ENCODE measurements at places on chromosomes 6 and 20.

DNA sequence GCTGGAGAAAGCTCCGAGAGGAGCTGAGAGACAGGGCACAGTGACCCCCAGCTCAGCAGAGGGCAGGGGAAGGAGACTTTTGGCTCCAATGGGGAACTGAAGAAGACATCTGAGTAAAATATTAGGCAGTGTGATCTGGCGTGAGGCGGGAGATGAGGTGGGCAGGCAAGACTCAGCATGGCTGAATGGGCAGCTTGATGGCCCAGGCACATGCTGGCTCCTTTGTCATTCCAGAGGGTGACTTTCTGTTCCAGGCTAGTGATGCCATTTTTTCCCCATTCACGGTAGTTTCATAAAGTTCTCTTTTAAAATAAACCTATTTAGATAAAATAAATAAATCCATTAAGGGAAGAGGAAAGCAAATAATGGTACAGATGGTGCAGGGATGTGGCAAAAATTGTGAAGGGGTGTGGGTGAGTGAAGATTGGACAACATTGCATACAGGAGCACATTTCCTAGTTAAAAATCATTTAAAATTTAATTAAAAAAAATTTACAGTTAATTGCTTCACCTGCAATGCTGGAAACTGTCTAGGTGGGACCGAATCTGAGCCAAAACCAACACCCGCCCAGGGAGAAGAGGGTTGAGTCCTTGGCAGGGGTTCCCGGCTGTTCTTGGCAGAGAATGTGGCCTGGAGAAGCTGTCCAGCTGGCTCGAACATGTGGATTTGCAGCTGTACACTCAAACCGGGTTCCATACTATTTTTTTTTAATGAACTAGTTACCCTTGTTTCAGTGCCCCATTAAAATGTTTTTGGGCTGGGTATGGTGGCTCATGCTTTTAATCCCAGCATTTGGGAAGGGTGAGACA lies 41.7 kb upstream of the PRELID3B start:
- DNase-seq, result no peak

GRCh38 chr6:150787429-150787828 lies 78.1 kb upstream of the MTHFD1L start:
- no peak for DNase-seq

DNA sequence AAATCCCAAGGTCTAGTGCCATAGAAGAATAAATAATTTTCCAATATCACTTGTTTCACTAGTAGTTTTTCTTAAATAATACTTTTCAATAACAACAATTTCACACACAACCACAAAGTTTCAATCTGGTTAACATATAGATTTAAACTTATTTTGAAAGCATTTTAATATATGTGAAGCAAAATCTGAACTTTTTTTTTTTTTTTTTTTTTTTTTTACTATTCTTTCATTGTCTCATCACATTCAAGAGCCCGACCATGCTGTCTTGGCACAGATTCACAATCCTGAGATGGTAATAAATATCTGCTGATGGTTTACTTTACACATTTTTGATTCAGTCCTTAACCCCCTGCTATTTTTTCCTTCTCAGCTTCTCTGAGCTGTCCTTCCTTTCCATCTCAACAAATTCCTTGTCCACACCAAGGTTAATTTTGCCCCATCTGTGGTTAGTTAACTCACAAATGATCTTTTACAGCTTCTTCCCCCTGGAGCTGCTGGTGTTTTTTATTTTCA lies 262.8 kb downstream of the TMEM242 start:
- no peak for DNase-seq

- no peak for DNase-seq
These were observed 186.2 kb upstream of the PMEPA1 start for GRCh38 chr20:57896017-57896416.

DNA sequence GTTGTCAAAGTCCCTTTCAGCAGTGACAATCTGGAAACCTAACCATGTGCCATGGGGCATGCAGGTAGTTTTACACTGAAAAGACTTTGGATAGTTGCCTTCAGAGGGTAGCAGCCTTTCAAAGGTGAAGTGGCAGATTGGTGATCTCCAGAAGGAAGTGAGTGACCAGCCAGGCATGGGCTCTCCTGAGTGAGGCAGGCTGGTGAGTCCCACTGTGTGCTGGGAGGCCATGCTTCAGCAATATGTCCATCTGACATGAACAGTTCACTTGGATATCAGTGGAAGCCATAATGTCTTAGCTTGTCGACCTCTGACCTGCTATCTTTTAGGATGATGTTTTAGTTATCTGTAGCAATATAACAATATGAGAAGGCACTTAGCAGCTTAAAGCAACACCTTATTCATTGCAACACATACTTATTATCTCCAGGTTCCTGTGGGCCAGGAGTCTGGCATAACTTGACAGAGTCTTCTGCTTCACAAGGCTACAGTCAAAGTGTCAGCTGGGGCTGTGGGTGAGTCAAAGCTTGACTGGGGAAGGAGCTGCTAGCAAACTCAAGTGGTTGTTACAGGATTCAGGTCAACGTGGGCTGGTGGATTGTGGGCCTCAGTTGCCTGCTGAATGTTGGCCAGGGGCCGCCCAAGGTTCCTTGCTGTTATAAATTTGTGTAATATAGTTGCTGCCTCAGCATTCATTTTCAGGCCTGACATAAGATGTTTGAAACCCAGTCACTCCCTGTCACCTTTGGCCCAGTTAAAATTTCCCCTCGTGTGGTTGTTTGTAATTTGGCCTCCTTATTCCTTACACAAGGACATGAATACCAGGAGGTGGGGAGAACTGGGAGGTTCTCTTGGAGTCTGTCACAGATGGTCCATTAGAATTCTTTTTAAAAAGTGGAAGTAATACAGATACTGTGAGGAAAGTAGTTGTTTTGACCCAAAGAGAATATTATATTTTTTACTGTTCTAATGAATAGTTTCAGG lies 100.2 kb downstream of the UST start:
- DNase-seq, result no peak

GRCh38 chr6:27133281-27134227 lies 113.9 kb upstream of the PRSS16 start:
- DNase-seq, result no peak

- no peak for DNase-seq
These were observed 51.0 kb upstream of the CEP162 start for GRCh38 chr6:84278321-84278998.

- peak; percentile 0 for DNase-seq
These were observed 179.1 kb upstream of the EYA4 start for GRCh38 chr6:133062077-133062476.

DNA sequence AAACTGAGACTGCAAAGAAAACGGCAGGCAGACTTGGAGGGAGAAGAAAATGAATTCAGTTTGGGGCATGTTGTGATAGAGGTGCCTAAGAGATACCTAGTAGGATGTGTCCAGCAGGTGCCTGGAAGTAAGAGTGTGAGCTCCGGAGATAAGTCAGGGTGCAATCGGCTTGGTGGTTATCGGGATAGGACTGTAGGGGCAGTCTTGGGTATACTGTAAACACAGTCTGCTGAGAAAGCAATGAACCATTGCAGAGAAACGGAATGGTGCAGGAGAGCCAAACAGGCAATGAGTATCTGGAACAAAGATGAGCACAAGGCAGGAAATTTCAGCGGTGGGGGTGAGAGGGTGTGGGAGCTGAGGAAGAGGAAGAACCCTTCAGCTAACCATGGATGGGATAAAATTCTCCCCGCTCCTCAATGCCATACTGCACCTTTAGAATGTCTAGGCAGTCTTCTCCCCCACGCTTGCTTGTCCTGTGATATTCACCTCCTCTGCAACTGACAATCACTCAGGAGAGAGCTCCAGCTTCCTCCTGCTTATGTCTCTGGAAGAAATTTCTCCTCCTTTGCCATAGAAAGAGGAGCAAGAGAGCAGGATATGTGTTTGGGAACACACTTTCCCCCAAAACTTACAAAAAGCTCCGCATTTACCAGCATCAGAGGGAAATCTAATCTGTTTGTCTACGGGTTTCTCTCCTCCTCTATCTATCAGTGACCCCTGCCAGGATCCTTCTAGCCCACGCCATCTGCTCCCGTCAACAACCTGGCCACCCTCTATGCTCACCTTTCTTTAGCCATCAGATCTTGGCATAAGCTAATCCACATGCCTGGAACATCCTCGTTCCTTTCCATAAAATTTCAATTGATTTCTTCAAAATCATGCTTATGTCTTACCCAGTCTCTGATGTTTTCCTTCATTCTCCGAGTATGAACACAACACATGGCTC lies 381.7 kb upstream of the JARID2 start:
- no peak for DNase-seq

- DNase-seq, result no peak
These were observed 39.0 kb upstream of the ECHDC1 start for GRCh38 chr6:127382413-127382812.

GRCh38 chr20:57953638-57954037 lies 243.8 kb upstream of the PMEPA1 start:
- no peak for DNase-seq

DNA sequence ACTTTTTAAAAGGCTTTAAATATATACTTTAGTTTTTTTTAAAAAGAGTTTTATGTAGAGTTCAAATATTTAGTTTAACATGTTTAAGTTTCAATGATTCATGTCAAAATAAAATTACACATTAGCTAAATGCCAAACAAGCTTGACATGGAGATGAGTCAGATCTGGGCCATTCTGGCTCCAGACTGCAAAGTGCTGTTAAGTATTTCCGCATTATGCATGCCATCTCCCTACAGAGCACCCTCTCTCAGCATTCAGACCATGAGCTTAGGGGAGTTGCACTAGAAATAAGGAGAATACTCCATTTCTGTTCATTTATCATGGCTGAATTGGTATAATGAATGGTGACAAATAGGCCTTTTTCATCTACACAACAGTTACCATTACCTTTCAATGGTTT lies 21.5 kb upstream of the HS3ST5 start:
- DNase-seq, result no peak

DNA sequence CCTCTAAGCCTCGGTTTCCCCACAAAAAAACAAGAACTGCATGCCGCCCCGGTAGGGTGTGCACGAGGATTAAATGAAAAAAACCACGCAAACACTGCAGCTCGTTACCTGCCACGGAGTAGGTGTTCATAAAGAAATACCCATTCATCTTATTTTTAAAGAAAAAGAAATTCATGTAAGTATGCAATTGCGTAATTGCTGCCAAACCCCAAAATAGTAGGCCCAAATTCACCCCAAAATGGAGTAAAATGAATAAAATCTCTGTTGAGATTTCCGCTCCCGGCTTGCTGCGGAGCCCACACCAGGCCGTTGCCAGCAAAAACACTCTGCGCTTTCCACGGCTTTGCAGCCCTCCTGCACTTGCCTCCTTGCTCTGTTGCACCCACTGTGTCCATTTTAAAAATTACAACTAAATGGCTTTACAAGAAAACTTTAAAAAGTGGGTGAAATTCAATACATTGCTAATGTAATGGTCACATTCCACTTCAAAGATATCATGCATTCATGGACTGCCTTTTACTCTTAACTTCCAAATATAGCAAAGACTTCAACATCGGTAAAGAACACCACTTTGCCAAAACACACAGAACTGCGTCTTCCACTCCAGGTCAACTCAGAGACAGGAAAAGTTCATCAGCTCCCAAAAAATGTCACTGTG lies 125.0 kb downstream of the ZMYND8 start:
- DNase-seq, result peak; percentile 4

- DNase-seq, result no peak
These were observed 40.5 kb downstream of the KCNQ2 start for GRCh38 chr20:63431944-63432343.

- no peak for DNase-seq
These were observed 18.1 kb downstream of the C6orf132 start for GRCh38 chr6:42124223-42124836.

DNA sequence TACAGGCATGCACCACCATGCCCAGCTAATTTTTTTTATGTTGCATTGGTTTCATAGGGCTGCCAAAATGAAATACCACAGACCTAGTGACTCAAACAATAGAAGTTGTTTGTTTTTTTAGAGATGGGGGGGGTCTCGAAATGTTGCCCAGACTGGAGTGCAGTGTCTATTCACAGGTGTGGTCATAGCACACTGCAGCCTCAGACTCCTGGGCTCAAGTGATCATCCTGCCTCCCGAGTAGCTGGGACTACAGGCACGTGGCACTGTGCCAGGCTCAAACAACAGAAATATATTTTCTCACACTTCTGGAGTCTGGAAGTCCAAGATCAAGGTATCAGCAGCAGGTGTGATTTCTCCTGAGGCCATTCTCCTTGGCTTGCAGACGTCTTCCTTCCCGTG lies 6.6 kb upstream of the SLC16A10 start:
- DNase-seq, result no peak

GRCh38 chr6:137759624-137760023 lies 107.4 kb upstream of the TNFAIP3 start:
- DNase-seq, result no peak

DNA sequence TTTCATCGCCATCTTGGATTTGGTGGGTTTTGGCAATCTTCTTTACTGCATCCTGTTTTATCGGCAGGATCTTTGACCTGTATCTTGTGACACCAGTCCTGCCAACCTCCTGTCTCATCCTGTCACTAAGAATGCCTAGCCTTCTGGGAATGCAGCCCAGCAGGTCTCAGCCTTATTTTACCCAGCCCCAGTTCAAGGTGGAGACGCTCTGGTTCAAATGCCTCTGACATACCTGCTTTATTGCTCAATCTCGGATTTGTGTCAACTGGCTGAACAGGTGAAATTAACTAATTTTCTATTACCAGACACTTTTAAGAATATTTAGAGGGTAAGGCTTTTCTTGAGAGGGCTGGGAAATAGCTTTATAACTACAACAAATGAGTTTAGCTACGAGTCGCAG lies 102.5 kb downstream of the SASH1 start:
- DNase-seq, result no peak

- peak; percentile 40 for DNase-seq
These were observed 139.3 kb upstream of the PMEPA1 start for GRCh38 chr20:57849121-57849520.

GRCh38 chr6:75926293-75927168 lies 145.9 kb downstream of the IMPG1 start:
- no peak for DNase-seq

DNA sequence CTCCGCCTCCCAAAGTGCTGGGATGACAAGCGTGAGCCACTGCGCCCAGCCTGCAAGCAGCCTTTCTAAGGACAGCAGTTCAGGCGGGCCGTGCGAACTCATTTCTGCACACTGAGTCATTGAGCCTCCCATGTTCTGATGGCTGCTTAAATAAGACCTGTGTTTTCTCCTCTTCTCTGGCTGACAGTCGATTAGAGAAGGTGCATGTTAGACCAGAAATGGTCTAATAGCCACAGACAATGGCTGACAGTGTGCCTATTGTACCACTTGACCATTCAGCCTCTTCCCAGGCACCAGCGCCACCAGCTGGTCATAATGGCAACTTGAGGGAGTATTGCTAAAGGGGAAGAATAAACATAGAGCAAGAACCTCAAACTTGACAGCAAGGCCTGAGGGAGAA lies 6.2 kb downstream of the CST11 start:
- DNase-seq, result no peak

GRCh38 chr20:54272901-54273488 lies 65.1 kb downstream of the PFDN4 start:
- DNase-seq, result no peak

- DNase-seq, result no peak
These were observed 40.7 kb downstream of the CPXM1 start for GRCh38 chr20:2759603-2760296.

Measured in AG09309 (cell line).